ENCODE measurements at places on chromosomes 6 and 20.

GRCh38 chr20:39619271-39619785 lies 657.2 kb downstream of the DHX35 start:
- DNase-seq: no peak

DNA sequence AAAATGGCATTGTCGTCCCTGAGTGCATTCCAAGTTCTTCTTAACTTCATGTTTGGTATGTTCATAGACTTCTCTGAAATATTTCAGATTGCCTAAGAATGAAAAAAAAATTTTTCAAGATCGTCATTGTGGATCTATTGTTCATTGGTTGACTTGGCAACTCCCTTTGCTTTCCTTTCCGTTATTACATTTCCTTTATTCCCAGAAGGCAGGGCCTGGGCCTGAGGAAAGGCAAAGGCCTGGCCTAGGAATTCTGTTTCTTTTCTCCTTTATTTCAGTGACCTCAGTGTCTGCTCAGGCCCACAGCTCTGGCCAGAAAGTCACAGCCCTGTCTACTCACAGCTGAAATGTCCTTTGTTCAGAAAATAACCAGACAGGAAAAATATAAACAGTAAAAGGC lies 401.6 kb upstream of the PLCB4 start:
- DNase-seq: no peak

DNA sequence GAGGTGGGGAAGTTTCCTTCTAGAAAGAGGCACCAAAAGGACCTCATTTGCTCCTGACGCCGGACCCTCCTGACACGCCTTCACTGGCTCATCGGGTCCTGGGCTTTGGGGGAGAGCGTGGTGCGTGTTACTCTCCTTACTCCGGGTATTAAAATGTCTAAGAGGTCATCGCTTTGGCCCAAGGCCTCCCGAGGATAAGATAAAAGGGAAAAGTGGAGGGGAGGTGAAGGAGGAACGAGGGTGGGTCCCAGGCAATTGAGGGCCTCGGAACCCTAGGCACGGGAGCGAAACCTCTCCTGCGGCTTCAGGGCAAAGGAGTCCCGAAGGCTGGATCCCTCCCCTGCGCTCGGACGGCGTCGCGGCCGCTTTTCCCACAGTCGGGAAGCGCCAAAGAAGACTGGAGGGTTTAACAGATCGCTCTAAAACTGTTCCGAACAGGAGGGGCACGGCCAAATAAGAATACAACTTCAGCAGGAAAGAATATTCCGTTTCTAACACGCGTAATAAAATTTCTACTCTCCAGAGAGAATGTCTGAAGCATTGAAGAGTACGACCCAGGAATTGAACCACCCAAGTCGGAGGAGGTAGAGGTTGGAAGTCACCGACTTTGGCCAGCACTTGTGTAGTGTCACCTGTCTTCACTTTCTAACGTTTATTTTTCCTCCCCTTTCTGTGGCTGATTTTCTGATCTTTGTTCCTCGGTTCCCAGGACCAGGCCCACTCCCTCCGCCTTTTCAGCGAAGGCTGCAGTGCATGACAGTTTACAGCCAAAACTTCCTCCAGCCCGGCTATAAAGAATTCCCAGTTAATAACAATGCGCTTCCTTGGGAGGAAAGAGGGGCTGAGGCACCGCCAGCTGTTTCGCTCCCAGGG lies 2.1 kb upstream of the TBXT start:
- DNase-seq: no peak

GRCh38 chr20:23656372-23656771 lies 18.6 kb upstream of the CST3 start:
- DNase-seq: no peak

- DNase-seq: no peak
Measured at GRCh38 chr6:131283466-131284175, 148.4 kb downstream of the AKAP7 start.

- DNase-seq: no peak
Measured at GRCh38 chr6:112485120-112485826, 138.1 kb downstream of the RFPL4B start.

DNA sequence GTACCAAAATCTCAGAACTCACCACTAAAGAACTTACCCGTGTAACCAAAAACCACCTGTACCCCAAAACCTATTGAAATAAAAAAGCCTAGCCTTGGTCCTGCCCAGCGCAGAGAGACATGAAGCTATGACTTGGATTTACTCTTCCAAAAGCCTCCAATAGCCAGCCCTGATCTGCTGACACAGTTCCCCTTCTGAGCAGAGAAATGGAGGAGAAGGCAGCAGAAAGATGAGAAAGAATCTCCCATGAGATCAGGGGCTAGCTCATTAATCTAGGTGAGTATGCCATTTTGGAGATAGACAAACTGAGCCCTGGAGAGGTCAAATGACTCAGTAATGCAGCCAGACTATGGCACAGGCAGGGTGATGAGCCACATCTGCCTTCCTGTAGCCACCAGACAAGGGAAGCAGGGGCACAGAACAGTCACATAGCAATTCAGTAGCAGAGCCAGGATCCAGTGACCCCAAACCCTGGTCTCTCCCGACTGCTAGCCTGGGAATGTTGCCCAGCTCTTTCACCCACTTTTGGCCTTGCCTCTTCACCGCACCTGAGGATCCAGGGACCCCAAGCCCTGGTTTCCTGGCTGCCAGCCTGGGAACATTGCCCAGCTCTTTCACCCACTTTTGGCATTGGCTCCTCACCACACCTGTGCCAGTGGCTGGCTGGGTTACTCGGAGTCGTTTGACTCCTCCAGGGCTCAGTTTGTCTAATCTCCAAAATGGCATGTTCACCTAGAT lies 7.2 kb upstream of the SDCBP2 start:
- DNase-seq: no peak

- DNase-seq: no peak
Measured at GRCh38 chr6:90658497-90658896, 71.6 kb upstream of the MAP3K7 start.

- DNase-seq: no peak
Measured at GRCh38 chr6:99297006-99297405, 52.5 kb downstream of the FAXC start.

GRCh38 chr6:150866991-150867501 lies 1.5 kb downstream of the MTHFD1L start:
- DNase-seq: no peak

DNA sequence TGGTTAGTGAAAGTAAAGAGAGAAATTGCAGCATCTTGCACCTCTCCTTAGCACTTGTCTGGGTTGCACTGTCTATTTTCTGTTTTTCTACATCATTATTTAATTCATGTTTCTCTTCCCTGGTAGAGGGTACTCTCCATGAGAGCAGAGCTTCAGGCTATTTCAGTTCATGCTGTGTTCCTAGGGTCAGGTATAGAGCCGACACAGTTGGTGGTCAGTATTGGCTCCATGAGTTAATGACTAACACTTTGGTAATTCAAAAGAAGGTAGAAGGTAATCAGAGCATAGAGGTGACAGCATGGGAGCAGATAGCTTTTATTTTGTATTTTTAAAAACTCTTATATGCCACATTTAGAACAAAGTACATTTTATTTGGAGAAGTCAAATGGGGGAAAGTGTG lies 42.7 kb downstream of the RIMS1 start:
- DNase-seq: no peak

- DNase-seq: no peak
Measured at GRCh38 chr6:156699017-156699421, 78.2 kb upstream of the ARID1B start.

- peak; percentile 36 for DNase-seq
Measured at GRCh38 chr6:105799056-105799455, 287.1 kb upstream of the PRDM1 start.
